ENCODE measurements at places on chromosomes 2 and 18.

DNA sequence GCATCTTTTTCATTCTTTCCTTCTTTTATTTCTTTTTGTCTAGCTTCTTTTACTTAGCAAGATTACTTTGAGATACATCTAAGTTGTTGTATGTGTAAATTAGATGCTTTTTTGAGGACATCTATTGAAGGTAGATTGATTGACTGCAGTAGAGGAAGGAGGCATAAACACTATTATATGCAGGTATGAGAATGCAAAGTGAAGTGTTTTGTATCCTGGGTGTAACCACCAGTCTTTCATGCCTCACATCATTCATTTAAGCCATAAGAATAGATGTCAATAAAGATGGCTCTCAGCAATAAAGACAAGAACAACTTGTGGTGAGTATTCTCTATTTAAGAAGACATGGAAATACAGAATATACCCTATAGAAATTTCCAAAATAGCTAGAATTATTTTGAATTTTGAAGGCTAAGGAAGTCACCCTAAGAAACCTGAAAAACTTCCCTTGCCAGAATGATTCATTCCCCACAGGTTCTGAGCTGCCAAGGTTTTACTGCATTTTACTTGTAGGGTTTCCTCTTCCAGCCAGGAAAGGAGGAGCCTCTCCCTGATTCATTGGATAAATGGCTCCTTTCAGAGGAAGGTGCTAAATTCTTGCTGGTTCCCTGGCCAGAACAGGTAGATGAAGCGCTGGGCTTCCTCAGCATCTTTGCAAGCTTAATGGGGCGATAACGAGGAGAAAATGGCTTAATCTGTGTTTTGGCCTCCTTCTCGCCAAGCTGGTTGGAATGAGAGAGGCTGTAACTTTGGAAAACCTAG is 279.8 kb upstream of the SLC14A2 start:
- peak; percentile 46 for DNase-seq

DNA sequence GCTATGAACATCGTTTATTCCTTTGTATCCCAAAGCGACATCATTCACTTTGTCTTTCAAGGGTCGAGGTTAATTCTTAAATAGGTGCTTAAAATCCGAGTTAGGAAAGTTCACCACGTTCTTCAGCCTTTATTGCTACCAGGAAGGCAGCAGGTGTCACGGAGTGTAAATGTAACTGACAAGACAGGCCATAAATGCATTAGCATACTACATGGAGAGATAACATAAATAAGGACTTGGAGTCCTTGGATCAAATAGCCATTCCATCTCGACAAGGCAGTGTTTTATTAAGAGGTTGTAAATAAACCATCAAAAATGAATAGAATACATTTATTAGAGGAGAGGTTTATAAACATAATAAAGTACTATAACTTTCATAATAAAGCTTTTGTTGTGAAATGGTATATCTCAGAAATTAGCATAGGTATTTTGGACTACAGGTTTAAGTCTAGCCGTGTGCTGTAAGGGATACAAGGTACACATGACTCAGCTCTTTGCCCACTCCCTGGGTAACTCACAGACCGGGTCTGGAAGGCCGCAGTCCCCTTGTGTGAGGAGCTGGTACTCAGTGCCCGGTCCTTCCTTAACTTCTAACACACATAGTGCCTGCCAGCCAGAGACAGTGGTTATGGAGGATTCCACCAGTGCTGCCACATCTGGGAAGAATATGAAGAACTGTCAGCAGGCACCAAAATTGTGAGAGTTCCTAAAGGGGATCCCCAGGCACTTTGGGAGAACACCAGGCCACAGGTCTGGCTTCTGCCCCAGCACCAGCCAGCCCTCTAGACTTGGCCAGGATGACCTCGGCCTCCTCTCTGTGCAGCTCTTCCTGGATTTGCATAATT is 29.4 kb downstream of the CAPN13 start:
- DNase-seq = no peak

- no peak for DNase-seq
Measured at GRCh38 chr2:96985181-96985945, 1.0 kb downstream of the FAM178B start.

DNA sequence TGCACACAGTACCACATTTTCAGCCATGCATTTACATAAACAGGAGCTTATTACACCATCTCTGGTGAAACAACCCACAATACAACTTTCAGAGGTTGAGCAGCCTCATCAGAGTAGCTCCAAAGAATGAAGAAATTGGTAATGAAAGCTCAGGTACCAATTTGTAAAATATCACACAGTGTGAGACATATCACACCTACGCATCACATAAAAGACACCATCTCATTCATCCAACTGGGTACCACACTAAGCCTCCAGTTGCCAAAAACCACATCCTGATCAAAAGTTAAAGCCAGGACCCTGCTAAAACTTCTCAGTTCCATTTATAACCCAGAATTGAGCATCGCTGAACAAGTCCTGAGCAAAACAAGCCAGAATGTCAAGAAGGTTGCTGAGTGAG is 4.6 kb downstream of the TMEM163 start:
- DNase-seq = no peak

- DNase-seq = no peak
Measured at GRCh38 chr2:215421859-215422461, 13.9 kb downstream of the FN1 start.
